Activated naive CD8-positive, alpha-beta T cell treated with anti-CD3 and anti-CD28 coated beads, Interleukin-2, amount 50 U/mL, for 24 hours (primary cell): ENCODE measurements at places on chromosomes 12 and 14.

GRCh38 chr14:70780396-70781075, 28.8 kb downstream of the MAP3K9 start:
- DNase-seq = no peak

- DNase-seq = no peak
Observed at GRCh38 chr14:56217380-56218045, 99.3 kb downstream of the PELI2 start.

GRCh38 chr12:68913682-68914081, 19.3 kb downstream of the CPM start:
- no peak for DNase-seq

- peak; percentile 37 for DNase-seq
Observed at GRCh38 chr12:6724409-6724797, 557 bp downstream of the COPS7A start.
